ENCODE measurements at places on chromosomes 16 and 17.

DNA sequence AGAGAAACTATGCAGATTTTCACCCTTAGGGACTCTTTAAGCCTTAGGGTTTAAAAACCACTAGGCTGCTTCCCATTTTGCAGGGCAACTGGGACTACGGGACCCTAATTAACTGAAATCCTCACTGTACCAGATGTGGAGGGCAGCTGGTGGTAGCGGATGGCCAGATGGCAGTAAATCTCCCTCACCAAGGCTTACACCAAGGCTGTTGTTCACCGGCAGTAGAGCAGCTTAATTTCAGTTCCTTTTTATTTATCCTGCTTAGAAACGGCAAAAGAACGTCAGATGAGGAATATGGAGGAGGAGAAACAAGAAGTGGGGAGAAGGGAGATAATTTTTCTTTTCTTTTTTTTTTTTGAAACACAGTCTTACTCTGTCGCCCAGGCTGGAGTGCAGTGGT is 6.5 kb downstream of the ABHD15 start:
- DNase-seq, result no peak

DNA sequence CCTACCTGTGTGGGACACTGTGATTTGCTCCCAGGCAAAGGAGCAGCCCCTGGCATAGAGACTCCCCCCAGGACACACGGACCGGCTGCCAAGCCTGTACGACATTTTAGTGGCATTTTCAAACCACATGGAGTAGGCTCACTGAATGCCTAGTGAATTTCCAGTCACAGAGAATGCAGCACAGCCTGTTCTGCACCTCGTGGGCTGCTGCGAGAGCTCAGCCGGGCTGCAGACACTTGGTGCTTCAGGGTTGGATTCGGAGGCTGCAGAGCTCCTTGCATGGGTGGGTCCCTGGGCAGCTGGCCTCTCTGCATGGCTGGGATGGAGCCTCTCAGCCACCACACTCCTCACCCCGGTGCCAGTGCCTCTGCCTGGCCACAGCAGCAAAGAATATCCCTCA is 51.2 kb upstream of the HNF1B start:
- no peak for DNase-seq

DNA sequence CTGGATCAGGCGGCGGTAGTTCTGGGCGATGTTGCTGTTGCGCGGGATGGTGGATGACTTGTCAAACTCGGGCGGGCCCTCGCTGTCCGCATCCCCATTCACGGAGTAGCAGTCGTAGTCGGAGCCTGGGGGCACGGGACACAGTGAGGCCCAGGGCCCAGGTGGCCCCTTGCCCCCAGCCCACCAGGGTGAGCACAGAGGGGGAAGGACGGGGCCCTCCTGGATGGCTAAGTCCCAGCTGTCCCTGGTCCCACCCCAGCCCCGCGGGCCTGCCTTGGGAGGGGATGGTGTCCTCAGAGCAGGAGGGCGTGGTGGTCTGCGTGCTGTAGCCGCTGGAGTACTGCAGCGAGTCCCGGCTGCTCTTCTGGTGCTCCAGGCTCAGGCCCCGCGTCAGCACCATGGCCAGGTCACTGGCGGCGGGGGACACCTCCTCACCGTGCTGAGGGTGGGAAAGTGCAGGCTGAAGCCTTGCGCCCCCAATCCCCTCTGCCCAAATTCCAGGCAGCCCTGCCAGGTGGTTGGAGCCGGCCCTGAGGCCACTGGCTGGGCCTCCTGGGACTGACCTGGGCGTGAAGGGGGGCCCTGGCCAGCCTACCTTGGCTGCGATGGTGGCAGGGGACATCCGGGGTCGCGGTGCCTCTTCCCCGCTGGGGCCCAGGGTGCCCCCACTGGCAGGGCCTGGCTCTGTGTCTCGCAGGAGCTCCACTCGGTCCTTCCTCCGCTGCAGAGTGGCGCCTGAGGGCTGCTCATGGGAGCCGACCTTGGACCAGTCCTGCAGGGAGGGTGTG is 18.2 kb downstream of the IL34 start:
- DNase-seq, result peak; percentile 5

DNA sequence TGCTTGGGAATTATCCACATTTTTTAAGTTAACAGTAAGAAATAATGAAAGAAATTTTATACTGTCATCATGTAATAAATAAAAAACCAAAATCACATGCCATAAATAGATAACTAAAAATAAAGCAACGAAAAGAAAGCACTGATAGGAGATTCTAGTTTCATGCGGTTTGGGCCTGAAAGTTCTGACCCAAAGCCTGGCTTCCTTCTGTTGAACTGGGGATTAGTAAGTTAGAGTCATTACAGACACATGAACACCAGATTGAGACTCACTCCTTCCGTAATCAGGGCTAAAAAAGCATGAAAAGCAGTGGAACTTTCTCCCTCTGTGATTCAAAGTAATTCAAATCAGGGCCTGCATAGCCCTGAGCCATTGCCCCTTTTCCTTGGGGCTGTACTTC is 13.2 kb upstream of the SLC6A2 start:
- peak; percentile 45 for DNase-seq

DNA sequence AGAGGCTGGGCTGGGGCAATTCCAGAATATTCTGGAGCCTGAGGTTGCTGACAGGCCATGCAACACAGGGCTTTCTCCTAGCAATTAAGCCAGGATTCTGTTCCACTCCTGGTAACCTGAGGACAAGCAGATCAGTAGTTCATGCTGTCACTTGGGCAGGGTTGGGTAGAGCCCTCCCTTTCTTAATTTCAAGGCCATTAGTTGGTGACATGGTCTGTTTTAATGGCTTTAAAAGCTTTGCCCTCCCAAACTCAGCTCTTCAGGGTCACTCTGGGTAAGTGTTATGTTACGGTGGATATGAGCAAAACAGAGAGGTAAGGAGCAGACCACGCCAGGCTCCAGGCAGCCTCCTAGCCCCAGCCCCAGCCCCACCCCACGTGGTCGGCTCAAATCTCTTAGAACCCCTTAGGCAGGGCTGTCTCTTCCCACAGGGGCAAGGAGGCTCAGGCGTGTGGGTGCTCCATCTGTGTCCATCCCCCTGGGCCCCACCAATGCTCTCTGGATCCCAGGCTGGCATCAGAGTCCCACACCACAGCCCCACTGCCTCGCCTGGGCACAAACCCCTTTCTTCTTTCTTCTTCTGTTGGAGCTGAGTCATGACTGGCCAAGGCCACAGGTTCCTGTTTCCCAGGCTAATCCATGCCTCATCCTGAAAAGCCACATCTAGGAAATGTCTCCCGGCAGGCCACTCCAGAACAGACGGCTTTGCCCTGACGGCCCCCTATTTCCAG is 27.5 kb downstream of the CEP295NL start:
- no peak for DNase-seq

DNA sequence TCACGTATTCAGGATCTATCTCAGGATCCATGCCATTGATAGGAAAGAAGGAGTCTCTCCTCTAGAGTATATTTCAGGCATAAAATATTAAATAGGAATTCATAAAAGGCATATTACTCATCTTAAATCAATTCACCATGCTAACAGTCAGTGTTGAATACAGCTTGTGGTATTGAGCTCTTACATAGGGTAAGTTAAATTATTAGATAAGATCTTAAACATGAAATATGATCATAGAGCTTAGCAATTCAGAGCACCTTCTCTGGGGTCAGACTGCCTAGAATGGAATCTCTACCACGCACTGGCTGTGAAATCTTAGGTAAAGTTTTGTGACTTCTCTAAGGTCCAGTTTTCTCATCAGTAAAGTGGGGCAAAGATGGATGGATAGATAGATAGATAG is 20.7 kb downstream of the MARCHF10 start:
- DNase-seq, result no peak

GRCh38 chr17:73863761-73864535 is 219.7 kb upstream of the SDK2 start:
- no peak for DNase-seq

DNA sequence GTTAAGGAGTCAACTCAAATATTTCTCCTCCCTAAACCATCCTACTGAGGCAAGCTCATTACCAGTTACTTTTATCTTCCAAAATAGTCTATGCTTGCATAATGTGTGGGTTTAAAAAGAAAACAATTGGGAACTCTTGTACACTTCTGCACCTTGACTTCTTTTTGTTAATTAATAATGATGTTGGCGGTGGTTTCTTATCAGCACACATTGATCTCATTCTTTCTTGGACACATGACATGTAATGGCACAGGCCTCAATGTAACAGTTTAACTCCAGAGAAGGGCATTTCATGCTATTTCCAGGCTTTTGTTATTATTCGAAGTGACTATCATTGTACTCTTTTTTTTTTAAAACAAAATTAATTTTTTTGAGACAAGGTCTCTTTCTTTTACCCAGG is 7.8 kb downstream of the PLCG2 start:
- no peak for DNase-seq

- no peak for DNase-seq
These were observed 65.9 kb downstream of the TUBD1 start for GRCh38 chr17:59826706-59827453.

DNA sequence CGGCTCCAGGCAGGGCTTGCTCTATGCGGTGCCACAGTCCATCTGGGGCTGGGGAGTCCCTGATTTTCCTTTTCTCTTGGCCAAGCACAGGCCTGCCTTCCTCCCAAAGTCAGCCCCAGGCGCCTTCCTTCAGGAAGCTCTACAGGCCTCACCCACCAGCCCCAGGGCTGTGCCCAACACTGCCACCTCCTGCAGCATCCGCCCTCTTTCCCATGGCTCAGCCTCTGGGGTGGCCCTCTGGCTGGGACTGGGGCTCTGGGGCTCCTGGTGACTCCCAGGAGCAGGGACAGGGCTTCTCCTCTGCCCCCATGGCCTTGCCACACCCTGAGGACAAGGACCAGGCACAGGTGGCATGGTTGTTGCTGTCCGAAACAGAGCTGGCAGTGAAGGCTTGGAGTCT is 817 bp downstream of the ITGB4 start:
- no peak for DNase-seq

DNA sequence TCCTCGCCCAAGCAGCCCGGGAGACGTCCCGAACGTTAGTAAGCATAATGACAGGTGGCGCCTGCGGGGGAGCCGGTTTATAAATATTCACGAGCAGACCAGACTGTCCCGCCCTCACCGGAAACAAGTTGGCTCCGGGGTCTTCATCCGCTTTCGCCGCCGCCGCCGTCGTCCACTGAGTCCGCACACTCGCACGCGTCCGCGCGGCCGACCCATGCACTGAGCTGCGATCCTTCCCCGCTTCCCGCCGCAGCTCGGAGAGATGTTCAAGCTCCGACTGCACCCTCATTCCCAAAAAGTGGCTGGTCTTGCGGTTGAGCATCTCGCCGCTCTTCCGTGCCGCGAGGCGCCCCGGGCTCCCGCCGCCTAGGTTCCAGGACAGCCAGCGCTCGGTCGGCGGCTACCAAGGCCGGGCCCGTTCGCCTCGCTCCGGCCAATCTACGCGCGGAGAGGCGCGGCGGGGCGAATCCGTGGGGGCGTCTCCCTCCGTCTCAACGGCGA is 385 bp downstream of the CFAP119 start:
- peak; percentile 27 for DNase-seq

- DNase-seq, result no peak
These were observed 266.0 kb downstream of the ENGASE start for GRCh38 chr17:79340333-79341221.

DNA sequence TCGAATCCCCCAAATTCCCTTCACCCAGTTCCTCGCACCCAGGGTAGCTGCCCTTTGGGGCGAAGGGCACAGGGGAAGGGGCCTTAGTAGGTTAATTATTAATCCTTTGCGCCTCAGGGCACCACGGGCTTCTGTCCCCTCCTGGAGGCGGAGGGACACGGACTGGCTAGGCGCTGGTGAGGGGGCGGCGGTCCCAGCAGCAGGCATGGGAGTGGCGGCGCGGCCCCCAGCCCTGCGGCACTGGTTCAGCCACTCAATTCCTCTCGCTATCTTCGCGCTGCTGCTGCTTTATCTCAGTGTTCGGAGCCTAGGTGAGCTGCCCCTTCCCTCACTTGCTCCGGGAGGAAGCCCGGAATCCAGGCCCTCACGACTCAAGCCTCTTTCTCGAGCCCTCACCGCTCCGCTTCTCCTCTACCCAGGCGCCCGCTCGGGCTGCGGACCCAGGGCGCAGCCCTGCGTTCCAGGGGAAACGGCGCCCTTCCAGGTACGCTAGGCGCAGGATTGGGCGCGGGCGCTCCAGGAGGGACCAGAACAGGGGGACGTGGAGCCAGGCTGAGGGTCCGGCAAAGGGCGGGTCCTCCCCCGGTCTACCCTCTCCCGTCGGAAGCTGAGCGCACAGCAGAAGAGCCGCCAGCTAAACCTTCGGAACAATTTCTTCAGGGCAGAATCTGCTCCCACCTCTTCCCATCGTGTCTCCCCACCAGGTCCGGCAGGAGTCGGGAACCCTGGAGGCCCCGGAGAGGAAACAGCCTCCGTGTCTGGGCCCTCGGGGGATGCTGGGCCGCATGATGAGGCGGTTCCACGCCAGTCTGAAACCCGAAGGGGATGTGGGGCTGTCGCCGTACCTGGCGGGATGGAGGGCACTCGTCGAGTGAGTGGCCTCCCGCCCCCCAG is at the start of gene GLTPD2:
TSS of gene GLTPD2 (plus strand) at position 158 of the 894 bp plus-strand sequence. CDS start at position 206, 48 bp downstream.
- no peak for DNase-seq

- no peak for DNase-seq
These were observed 5.7 kb upstream of the MYO1C start for GRCh38 chr17:1498233-1498632.

DNA sequence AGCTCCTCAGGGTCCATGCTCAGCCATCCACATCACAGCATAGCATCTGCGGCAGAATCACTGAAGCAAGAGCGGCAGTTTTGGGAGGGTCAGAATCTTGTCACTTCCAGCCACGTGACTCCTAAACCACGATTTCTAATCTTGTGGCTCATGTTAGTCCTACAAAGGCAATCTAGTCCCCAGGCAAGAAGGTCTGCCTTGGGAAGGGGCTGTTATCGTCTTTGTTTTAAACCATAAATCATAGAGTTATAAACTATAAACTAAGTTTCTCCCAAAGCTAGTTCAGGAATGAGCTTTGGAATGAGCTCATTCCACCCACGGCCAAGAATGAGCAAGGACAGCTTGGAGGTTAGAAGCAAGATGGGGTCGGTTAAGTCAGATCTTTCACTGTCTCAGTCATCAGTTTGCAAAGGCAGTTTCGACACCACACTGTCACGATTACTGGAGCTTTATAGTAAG is 20.8 kb upstream of the DNAH17 start:
- peak; percentile 60 for DNase-seq

DNA sequence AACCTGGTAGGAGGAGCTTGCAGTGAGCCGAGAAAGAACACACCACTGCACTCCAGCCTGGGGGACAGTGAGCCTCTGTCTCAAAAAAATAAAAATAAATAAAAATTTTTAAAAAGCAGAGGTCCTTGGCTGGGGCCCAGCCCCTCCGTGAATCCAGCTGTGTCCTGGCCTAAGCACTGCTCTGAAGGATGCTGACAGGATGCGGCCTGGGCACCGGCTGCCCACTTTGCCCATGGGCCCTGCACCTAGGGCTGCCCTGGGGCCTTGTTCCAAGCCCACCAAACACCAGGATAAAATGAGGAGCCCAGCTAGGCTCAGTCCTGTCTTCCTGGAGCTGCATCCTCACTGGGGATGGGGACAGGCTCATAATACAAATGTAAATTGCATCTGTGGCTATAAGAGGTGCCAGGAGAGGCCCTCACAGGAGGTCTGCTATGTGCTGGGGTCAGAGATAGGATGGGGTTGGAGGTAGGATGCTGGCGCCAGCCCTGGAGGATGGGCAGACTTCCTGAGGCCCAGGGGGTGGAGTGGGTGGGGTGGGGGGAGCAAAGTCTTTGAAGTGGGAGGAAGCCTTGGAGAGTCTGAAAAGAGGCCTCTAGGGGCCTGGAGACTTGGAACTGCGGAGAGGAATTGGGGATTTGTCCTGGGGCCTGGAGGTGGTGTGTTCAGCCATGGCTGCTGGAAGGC is 6.2 kb downstream of the C16orf89 start:
- no peak for DNase-seq

- no peak for DNase-seq
These were observed 58.7 kb upstream of the LYRM9 start for GRCh38 chr17:27951872-27952271.

- no peak for DNase-seq
These were observed 62.1 kb downstream of the MRC2 start for GRCh38 chr17:62689441-62690167.
